Left ventricle myocardium inferior (tissue), 1 donor: ENCODE measurements at places on chromosomes 5 and 9. TPM values are rescaled to one million over a fixed set of nuclear protein-coding genes. Genes with fewer than 3 reads are reported as not detected.

Gene EGFL7
- 81.5 TPM for total RNA-seq

Gene TSLP
- total RNA-seq: 5.3 TPM

Gene ATP10B
- not detected for total RNA-seq

Gene PRR16
- total RNA-seq: 15.3 TPM

Gene EIF4EBP3
- 13.1 TPM for total RNA-seq

Gene CDX1
- total RNA-seq: not detected

Gene ACTBL2
- total RNA-seq: not detected

Gene ZNF454
- 2.6 TPM for total RNA-seq

Gene RFX3
- total RNA-seq: 3.8 TPM

Gene KIF27
- 4.1 TPM for total RNA-seq

Gene TAS2R1
- total RNA-seq: not detected

Gene RNF183
- not detected for total RNA-seq

Gene TNIP1
- total RNA-seq: 131 TPM

Gene ZNF883
- total RNA-seq: 6.2 TPM

Gene ANKRD33B
- 15.2 TPM for total RNA-seq

Gene DMRTA1
- total RNA-seq: 0.77 TPM

Gene GABBR2
- total RNA-seq: 1.1 TPM

Gene RNF14
- 120 TPM for total RNA-seq

Gene GDNF
- 0.27 TPM for total RNA-seq

Gene ANKRD34B
- not detected for total RNA-seq

Gene CCNO
- not detected for total RNA-seq

Gene ENHO
- total RNA-seq: not detected

Gene MTAP
- total RNA-seq: 25.3 TPM

Gene SLC36A3
- not detected for total RNA-seq

Gene MLANA
- not detected for total RNA-seq

Gene ABL1
- 30.7 TPM for total RNA-seq

Gene PCDH1
- total RNA-seq: 16.1 TPM

Gene NR2F1-AS1
- total RNA-seq: 0.60 TPM

Gene ASPN
- total RNA-seq: 17.5 TPM

Gene TSSK1B
- total RNA-seq: not detected

Gene SFXN1
- total RNA-seq: 37.2 TPM

Gene DMRT3
- total RNA-seq: not detected

Gene OR1J2
- total RNA-seq: not detected

Gene TMEM171
- total RNA-seq: not detected

Gene TMOD1
- 186 TPM for total RNA-seq

Gene LRRTM2
- total RNA-seq: not detected

Gene GLRA1
- not detected for total RNA-seq

Gene PCDHB5
- 2.3 TPM for total RNA-seq

Gene PCSK1
- total RNA-seq: 0.38 TPM

Gene QSOX2
- total RNA-seq: 8.0 TPM

Gene POU5F2
- 0.16 TPM for total RNA-seq

Gene PARP8
- 6.6 TPM for total RNA-seq

Gene IGFBPL1
- not detected for total RNA-seq

Gene GZMA
- total RNA-seq: 1.5 TPM

Gene CARD19
- total RNA-seq: 35.8 TPM

Gene FOXD4L6
- not detected for total RNA-seq

Gene SPINK6
- total RNA-seq: not detected

Gene CARD9
- total RNA-seq: 1.2 TPM

Gene GRXCR2
- total RNA-seq: 1.1 TPM

Gene TRAF1
- total RNA-seq: 2.6 TPM

Gene SEMA6A
- total RNA-seq: 6.3 TPM
